Stimulated activated naive CD8-positive, alpha-beta T cell treated with anti-CD3 and anti-CD28 coated beads, Interleukin-15, Interleukin-2, amounts not matched to agents 100 U/mL and 50 U/mL, for 24 hours (primary cell): ENCODE measurements at places on chromosomes 4 and X.

DNA sequence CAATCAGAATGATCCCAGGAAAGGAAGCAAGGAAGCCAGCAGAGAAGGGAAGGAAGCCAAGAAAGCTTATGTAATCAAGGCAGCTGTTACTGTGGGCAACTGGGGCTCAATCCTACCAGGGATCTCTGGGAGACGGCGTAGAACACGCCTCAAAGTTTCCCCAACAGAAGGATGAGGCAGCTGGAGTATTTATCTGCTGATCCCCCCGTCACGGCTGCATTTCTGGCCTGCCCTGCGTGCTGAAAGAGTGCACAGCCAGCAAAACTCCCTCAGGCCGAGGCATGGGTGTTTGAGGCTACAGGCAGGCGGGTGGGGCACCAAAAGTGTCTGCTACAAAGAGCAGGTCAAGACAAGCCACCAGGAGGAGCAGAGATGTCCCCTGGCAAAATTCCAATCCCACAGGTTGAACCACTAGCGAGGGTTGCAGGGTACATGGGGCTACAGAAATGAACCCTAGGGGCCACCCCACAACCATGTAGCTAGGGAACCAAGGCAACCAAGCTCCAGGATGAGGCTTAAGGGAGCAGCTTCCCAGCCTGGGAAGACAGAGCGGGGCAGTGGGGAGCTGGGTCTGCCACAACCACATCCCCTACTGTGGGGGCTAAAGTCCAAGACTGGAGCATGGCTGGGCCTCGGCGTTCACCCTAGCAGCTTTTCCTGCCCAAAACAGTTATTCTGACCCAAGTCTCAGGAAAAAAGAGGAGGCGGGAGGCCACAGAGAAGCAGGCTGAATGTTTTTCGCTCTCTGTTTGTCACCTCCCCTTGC lies 113.4 kb downstream of the BCOR start:
- no peak for DNase-seq

DNA sequence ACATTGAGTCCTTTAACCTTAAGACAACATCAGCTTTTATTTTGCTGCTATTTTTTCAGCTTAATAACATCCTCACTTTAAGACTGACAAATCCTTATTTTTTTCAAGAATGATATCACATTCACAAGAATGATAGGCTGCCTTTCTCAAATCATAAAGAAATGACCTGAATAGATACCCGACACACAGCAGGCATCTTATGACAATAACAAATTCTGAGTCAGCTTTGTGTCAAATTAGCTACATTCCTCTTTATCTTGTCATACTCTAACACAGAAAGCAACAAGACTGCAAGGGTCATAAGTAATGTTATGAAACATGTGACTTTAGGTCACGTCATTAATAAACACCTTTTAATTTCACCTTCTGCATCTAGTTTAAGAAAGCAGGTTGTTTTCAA lies 2387.6 kb downstream of the PCDH7 start:
- no peak for DNase-seq

GRCh38 chr4:179605196-179605595 lies 2163.0 kb upstream of the AGA start:
- no peak for DNase-seq

GRCh38 chr4:20203508-20203907 lies 48.2 kb upstream of the SLIT2 start:
- no peak for DNase-seq
